Stimulated activated CD4-positive, alpha-beta T cell treated with anti-CD3 and anti-CD28 coated beads, Interleukin-15, amount 100 ng/mL, for 24 hours (primary cell): ENCODE measurements at places on chromosomes 12 and 14.
A peak's percentile ranks its signal among the peaks of the same experiment; 100 is the strongest.

DNA sequence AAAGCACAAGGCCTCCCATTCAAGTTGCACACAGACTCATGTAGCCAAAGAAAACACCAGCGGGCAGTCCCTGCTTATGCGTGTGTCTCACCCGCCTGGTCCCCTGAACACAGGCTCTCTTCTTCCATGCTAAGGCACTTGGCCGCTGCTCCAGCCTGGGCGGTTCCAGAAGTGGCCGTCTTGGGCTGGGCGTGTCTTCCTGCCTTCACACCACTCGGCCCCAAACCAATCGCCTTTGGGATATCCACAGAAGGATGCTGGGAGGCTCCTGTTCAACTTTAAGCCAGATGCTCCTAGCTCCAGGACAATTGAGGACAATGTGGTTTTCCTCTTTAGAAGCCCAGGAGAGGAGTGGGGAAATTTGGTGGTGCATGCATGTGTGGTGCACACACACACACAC, 2.2 kb downstream of the SCARB1 start:
- no peak for DNase-seq

- no peak for DNase-seq
Observed at GRCh38 chr14:75875958-75876357, 105.8 kb downstream of the TGFB3 start.

GRCh38 chr12:90262251-90262650, 553.6 kb upstream of the ATP2B1 start:
- DNase-seq, result no peak

DNA sequence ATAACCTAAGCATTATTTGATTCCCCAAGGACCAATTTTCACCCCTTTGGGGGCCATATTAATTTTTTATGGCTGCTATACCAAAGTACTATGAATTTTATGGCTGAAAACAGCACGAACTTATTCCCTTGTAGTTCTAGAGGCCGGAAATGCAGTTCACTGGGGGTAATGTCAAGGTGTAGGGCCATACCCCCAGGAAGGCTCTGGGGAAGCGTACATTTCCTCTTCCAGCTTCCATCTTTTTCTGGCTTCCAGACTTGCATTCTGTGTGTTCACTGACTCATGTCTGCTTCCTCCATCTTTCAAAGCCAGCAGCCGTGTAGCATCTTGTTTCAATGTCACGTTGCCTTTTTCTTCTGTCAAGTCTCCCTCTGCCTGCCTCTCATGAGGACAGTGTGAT, 133.5 kb downstream of the BICD1 start:
- no peak for DNase-seq

GRCh38 chr12:124554429-124555029, 12.9 kb downstream of the NCOR2 start:
- DNase-seq, result no peak

DNA sequence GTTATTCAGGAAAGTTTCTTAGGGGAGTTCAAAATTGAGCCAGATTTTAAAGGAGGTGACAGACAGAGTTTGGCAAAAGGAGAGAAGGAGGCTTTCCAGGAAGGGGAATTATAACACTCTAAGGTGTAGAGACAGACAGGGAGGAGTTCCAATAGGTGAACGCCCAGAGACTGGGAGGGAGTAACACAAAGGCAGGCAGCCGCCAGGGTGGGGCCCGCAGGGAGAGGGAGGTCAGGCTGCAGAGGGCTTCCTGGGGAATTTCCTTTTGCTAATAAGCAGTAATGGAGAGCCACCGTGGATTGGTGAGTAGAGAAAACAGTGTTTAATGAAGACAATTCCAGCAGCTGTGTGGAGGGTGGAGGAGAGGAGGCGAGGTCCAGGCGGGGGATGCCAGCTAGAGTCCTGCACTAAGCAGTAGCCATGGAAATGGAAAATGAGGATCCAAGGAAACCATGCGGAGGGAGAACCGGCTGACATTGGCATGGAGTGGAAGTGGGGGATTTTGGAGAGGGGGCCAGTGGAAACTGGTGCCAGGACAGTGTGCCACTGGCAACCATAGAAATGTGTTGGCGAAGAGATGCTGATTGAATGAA, 22.2 kb downstream of the GRIN2B start:
- DNase-seq, result no peak

DNA sequence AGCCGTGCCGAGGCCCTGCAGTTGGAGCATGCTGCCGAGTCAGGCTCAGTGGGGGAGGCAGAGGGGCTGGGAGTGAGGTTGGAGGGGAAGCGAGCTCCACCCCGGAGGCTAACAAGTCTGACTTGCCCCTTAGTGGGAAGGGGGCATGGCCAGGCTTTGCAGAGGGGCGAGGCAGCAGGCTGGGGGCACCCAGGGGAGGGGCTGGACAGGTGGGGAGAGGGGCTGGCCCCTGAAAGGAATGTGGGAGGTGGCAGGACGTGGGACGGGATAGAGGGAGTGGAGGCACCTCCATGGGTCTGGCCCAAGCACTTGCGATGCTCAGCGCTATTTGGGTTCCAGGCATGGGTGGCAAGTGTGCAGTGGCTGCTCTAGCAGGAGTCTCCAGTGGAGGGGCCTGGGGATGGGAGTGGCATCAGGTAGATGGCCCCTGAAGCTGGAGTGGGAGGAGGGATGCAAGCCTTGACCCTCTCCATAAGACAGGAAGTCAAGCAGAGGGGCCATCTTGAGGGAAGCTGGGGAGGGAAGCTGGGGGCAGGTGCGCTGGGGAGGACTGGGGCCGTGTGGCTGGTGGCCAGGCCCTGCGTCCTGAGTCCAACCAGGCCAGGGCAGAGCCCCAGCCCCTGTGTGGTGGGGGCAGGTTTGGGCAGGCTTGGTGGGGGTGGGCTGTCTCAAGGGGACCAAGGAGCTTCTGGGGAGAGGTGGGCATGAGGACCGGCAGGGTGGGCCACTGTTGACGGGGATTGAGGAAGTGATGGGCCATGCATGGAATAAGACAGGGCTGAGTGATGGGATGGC, 2.6 kb downstream of the TRMT61A start:
- no peak for DNase-seq

GRCh38 chr12:6916426-6917200, 2.2 kb downstream of the ENO2 start:
- no peak for DNase-seq

DNA sequence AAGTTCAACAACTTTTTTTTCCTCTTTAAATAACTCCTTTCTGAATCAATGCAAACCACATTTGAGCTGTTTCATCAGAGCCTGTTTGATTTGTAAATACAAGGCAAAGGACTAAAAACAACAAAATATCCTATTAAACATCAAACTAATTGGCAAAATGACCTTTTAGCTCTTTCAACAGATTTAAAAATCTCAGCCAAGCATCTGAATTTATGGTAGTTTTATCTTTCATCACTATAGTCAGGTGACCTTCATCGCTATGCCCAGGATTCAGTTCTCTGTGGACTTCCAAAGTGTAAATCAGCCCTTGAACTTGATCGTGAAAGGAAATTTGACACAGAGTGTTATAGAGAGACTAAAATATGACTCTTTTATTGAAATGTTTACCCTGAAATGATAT, 1554.5 kb upstream of the FLRT2 start:
- DNase-seq, result no peak

DNA sequence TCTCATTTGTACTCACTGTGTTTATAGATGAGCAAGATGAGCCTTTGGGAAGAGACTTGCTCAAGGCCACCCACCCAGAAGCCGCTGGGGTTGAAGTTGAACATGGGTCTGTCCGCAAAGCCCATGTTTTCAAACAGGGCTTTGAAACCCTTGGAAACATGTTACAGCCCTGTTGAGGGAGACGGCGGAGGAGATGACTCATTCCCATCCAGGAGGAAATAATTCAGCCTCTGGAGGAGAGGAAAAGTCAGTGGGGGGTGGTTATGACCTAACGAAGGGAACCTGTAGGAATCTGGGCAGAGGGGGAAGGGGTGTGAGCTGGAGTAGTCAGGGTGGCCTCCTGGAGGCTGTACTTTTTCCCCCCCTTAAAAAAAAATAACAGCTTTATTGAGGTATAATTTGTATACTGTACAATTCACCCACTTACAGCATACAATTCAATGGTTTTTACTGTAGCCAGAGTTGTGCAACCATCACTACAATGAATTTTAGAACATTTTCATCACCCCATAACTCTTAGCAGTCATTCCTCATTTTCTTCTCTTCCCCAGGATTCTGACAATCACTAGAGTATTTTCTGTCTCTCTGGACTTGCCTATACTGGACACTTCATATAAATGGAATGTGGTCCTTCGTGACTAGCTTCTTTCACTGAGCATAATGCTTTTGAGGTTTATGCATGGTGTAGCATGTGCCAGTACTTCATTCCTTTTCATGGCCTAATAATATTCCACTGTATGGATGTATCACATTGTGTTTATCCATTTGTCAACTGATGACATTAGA, 1.9 kb upstream of the RIN3 start:
- DNase-seq, result no peak

DNA sequence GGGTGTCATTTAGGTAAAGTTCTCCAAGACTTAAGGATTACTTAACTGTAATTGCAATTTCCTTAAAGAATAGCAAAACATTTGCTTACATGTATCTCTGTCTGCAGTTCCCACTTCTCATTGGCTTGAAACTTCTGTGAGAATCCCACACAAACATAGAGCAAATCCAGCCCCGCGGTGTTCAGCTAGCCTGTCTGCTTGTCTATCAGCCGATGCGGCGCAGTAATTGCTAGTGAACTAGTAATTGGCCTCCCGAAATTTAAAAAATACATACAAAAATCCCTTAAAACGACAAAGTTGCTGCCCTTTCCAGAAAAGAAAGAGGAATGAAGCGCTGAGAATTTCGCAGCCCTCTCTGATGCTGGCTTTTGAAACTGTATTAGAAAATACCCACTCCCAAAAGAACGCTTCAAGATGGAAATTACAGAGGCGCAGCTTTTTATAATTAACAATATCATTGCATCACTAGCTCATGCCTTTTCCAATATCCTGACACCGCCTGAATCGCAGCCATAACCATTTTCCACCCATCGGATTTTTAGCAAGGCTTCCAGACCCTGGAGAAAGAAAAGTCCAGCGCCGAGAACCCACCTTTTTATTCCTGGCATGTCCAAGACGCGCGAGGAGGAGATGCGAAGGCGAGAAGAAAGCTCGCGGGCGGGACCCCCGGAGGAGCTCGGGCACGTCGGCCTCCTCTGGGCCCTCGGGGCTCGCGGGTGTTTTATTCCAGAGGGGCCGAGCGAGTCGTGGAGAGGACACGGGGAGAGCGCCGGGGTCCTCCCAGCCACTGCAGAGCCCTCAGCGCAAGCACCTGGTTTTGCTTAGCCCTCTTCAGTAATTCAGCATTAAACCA, 646 bp downstream of the FBLN5 start:
- peak; percentile 10 for DNase-seq

DNA sequence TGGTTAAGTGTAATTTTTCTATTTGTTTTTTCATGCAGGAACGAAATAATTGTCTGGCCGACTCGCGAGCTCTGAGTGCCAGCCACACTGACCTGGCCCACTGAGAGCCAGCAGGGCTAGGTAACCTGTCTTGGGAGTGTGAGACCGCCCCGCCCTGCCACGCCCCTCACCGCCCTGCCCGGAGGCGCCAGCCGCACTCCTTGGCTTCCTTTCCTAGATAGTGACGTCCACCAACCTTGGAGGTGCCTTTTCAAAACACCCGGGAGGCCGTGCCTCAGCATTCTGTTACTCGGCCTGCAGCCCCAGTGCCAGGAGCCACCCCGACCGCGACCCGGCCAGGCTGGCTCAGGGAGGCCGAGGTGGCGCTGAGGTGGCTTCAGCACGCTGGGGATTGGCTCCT, 21.7 kb downstream of the XRCC3 start:
- DNase-seq, result no peak
